GM10248 (cell line): ENCODE measurements at places on chromosomes 4 and X.

- no peak for DNase-seq
These were observed 48.3 kb downstream of the SEL1L3 start for GRCh38 chr4:25814301-25815136.

DNA sequence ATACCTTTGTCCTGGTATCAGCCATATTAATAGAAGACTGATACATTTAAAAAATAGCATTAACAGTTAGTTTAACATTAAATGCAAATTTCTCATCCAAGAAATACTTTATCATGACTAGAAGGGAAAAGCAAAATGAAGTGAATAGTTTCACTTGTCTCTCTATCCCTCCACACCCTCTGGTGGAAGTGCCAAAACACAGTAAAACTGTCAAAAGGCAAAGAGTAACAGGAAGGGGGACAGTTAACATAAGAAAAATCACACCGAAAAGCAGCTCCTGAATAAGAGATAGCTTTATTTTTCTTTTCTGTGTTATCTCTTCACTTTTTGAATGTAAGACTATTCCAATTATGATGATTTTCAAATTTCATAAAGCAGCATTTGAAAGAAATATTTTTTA is 187.2 kb downstream of the FBXW7 start:
- DNase-seq, result no peak

DNA sequence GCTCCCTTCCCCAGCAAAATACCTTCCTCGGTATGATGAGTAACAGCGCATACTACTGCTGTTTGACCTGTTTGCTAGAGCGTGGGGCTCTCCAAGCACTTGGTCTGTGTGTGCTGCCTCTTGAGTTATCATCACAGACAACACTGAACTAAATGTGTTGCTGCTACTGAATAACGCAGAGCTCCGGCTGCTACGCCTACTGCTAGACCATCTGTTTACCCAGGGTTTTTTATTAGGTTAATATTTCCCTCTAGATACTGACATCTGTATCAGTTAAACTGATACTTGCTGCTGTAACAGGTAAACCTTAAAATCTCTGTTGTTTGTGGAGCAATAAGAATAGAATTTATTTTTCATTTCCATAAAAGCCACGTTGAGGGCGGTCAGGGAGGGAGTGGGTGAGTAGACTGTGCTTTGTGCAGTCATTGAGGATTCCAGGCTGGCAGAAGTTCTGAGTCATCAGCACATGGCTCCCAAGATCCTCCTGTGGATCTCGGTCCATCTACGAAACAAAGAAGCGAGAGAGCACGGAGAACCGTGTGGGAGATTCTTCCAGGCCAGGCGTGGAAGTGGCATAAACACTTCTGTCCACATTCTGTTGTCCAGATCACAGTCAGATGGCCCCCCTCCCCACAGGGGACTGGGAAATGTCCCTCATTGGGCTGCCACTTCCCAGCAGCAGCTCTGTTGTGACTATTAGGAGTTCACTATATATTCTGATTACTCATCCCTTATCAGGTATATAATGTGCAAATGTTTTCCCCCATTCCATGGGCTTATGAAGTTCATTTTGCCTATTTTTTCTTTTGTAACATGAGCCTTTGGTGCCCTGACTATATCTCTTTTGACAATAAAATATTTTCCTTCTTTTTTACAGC is 14.1 kb downstream of the GRK4 start:
- no peak for DNase-seq

DNA sequence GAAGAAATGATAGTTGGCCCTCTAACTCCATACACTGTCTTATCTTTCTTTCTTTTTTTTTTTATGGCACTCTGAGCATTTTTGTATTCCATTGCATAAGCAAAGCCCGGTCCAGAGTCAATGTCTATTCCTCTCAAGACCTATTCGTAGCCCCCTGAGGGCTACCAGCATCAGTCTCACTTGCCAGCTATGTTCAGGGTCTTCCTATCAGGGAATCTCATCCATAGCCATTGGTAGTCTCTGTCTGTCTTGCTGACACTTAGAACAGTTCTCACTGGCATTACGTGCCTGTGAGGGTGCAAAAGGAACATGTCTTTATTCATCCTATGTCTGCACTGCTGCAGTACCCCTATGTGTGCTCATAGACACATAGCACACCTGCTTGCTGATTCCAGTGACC is 51.0 kb downstream of the BMP2K start:
- DNase-seq, result no peak

DNA sequence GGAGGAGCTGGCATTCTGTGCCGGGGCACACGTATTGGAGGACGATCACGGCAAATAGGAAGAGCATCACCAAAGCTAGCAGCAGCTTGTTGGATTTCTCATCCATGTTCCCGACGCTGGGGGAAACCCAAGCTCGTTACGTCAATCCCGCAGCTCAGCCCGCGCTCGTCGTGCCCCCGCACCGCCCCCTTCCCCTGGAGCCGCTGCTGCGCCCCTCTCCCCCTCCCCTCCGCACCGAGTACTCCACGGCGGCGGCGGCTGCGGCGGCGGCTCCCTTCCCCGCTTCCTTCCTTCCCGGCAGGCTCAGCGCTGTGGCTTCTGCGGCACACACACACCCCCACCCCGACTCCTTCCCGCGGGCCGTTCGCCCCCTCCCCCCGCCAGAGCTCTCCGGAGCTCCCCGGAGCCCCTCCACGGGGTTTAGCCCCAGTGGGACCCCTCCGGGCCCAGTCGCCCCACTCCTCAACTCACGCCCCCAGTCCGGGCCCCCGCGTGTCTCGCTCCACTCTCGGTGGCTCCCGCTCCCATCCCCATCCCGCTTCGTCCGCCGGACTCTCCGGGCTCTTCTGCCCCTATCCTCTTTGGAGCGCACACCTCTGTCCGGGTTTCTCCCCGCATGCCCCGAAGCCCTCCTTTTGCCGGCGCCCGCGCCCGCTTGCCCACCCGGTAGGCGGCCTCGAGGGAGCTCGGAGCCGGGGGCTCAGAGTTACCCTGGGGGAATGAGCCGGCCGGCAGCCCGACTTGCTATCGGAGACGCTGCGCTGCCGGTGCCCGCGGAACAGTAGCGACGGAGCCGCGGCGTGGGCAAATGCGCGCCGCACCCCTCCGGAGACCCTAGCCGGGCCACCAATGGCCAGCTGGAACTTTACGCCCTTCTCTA is 978 bp downstream of the HS6ST2 start:
- DNase-seq, result no peak

DNA sequence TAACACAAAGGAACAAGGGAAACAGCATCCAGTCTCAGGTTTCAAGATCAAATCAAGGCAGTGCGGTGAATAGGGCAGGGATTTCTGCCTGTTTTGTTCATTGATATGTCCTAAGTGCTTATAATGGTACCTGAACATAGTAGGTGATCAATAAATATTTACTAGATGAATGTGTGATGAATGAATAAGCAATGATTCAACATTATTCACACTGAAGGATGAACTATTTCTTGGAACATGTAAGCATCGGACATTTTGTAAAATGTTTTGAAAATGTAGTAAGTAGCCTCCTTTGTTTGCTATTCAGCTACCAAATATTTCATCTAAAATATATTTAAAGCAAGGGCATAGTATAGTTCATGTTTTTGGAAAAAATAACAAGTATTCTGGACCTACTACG is 67.8 kb downstream of the USP38 start:
- DNase-seq, result no peak

DNA sequence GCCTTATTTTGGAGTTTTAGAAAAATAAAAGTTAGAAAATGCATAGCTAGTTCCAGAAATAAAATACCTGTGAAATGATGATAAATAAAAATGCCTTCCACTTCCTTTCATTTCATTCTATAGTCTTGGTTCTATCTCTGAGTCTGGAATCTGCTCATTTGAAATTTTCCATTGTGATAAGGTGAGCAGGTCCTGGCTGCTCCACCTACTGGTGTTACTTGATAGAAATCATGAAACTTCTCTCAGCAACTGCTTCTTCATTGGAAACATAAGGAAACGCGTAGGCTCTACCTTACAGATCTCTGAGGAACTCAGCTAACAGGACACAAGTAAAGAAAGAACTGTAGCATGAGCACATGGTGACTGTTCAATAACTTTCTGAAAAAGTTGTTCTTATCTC is 141.8 kb downstream of the DCHS2 start:
- DNase-seq, result no peak

- DNase-seq, result peak; percentile 34
These were observed 144.4 kb downstream of the GLRA2 start for GRCh38 chrX:14673764-14674163.

DNA sequence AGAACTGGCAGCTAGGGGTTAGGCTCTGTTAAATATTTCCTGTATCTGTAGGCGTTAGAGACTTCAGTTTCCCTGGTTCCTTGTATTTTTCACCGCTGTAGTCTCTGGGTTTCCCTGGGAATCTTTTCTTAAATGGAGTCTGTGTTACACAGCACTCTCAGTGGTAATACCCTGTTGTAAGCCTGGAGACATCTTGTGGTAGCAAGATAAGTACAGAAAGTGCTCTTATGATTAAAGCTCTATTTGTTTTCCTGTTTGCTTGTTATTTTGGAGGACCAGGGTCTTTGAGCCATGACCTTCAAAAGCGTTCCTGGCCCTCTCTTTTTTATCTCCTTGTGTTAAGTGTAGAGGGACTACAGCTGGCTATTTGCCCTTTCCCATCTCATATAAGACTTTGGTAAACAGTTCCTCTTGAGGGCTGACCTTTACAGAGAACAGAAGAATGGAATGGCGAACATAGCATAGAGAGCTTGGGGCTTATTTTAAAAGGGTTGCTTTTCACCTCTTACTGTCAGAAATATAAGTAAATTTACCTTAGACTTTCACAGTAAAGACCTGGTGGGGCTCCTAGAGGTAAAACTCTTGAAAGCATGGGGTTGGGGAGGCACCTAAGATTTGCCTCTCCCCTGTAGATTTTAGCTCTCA is 782.5 kb downstream of the FAT4 start:
- no peak for DNase-seq

DNA sequence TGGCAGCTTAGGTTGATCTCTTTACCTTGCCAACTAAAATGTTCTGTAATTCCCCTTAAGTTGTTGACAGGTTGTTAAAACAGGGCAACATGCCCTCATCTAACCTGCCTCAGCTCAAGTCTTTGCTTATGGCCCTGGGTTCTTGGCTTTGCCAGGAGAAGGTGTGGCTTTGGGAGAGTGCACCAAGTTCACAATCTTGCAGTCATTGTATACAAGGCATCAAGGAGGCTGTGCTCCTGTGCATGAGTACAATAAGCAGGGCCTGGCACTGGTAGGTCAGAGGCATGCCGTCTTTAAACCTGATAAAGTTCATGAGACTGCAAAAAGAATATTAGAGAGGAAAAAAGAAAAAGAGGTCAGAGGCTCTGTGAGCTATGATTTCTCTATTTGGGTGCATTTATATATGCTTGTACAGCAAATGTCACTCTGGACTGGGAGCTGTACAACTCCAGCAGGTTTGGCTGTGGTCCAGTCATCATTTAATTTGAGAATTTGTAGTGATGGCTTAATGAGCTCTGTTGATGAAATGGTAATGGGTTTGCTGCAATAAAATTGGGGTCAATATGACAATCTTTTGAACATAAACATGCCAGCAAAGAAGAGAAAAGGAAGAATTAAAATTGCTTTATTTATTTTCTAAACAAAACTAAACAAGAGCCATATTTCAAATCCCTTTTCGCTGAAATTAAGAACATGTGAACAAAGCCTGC is 30.3 kb downstream of the AREG start:
- no peak for DNase-seq

DNA sequence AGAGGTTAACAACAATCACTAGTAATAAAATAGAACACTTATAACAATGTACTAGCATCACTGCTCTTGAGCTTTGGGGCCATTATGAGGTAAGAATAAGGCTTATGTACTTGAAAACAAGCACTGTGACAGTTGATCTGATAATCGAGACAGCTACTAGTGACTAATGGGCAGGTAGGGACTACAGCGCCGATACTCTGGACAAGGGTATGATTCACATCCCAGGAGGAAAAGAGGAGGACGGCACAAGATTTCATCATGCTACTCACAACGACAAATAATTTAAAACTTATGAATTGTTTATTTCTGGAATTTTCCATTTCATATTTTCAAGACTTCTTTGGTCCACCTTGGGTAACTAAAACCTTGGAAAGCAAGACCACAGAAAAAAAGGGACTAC is 62.3 kb downstream of the FAM184B start:
- DNase-seq, result no peak

DNA sequence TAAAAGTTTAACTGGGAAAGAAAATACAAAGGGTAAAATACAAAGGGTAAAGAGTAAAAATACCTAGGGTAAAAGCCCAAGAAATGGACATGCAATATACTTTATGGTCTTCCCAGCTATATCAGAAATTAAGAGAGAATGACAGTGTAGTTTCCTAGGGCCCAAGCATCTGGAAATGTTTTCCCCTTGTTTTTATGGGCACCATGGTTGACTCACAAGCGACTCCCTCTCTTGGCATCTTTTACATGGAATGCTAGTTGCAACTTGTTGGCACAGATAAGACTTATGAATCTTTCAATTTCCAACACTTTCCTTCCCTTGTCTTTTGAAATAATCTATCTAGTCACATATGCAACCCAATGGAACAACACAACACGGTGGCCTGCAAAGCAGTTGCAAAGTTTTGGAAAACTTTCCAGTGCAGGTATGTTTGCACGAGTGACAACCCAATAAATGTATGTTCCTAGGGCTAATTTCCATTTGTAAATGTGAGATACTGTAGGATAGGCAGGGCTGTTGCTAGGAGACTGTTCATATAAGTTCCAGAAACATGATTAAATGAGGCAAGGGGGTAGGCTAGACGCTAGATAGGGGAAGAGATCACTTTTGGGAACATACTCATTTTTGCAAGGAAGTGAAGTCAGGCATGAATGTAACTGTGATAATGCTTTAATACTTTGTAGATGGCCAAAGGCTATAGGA is 36.4 kb upstream of the CWH43 start:
- DNase-seq, result no peak
